AG09319 (cell line): ENCODE measurements at places on chromosomes 2 and 18.

DNA sequence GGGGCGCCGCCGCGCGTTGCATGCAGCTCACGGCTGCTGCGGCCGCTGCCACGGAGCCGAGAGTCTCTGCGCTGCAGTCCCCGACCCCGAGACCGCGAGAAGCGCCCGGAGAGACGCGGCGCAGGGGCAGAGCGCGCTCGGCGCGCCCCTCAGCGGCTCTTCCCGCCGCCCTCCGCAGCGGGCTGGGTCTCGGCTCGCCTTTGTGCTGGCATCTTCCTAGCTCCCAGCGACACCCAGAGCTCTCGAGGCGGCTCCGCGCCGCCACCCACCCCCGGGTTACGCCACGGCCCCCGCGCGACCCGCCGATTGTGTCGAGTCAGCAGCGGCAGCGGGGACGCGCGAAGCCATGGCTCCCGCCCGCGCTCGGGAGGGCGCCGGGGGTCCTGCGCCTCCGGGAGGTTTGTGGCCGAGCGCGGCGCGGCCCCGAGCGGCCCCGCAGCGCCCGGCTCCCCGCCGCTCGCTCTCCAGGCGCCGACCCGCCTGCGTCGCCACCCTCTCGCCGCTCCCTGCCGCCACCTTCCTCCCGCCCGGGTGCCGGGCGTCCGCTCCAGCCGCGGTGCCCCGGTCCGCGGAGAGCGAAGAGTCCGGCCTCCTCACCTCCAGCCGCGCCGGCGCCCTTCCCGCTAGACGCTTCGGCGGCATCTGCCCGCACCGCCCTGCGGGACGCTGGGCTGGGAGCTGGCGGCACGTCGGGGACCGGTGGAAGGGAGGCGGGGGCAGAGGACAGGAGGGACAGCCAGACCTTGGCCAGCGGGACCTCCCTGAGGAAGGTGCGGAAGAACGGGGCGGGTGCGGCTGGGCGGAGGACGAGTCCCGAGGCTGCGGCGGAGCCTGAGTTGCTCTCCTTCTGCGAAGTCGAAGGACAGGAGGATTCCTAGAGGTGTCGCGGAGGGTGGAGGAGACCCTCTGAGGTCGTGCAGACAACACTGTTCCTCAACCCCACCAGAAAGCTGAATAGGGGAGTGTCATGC lies 46.3 kb upstream of the CCDC150 start:
- no peak for DNase-seq

DNA sequence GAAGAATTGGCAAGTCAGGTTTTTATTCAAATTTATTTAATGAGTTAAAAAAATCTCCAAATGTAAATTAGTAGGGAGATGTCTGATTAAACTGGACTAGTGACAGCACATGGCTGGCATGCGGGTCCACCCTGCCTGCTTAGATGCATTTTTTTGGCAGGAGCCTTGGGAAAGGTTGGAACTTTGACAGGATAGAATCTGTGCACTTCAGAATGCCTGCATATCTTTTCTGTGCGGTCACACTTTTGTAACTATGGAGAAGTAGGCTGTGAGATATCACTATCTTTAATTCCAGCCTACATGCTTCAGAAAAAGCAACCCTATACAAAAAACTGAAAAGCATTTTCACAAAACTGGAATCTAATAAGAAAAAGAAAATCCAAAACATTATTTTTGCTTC lies 317.8 kb downstream of the MBD2 start:
- peak; percentile 8 for DNase-seq

- DNase-seq, result no peak
Measured at GRCh38 chr2:158619496-158619895, 162.7 kb downstream of the PKP4 start.

DNA sequence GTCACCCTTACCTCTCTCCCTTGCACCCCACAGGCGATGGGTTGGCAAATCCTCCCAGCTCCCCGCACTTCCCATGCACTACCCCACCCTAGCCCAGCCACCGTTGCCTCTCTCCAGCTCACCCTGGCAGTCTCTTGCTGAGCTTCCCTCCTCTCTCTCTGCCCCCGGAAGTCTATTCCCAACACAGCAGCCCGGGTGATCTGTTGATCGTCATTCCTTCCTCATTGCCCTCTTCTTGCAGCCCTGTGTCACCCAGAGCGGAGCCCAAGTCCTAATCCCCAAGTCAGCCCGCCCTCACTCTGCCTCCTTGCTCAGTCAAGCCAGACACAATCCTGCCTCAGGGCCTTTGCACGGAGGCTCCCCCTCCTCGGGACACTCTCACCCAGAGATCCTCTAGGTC lies 55.2 kb downstream of the CIB4 start:
- DNase-seq, result no peak

- no peak for DNase-seq
Measured at GRCh38 chr2:109519513-109519912, 94.3 kb downstream of the SEPTIN10 start.

GRCh38 chr2:174338147-174338605 lies 3.4 kb downstream of the SP9 start:
- no peak for DNase-seq

GRCh38 chr2:204892506-204893255 lies 347.4 kb downstream of the PARD3B start:
- no peak for DNase-seq

DNA sequence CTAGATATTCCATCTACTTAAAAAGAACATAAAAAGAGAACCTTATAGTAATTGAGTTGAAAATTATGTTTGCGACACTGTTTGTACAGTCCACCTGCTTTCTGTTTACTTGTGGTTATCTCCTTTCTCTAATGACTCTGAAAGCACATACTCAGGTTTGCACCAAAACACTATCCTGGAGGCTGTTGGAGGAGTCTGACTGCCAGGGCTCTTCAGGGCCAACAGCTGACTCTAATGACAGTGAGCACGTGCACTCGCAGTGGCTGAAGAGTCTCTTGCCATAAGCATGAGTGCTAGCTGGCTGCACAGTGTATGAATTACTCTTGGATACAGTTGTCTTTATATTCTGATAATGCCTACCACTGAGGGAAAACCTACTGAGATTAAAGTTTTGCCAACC lies 16.7 kb upstream of the GLS start:
- no peak for DNase-seq

DNA sequence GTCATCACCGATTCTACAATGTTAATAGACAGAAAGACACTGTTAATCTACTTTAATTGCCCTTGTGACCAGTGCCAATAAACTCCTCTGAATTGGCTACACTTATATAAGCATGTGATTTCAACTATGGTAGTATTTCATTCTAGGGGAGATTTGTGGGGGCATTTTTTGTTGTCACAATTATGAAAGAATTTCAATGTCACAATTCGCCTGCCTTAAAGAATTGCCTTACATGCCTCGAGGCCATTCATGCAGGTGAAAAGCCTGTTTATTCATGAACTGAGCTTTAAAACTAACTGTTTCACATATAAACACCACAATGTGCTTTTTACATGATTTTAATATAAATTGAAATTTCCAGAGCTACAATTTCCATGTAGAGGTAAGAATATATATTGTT lies 162.8 kb downstream of the GCA start:
- DNase-seq, result no peak

GRCh38 chr2:147177071-147177857 lies 667.6 kb upstream of the ACVR2A start:
- no peak for DNase-seq

DNA sequence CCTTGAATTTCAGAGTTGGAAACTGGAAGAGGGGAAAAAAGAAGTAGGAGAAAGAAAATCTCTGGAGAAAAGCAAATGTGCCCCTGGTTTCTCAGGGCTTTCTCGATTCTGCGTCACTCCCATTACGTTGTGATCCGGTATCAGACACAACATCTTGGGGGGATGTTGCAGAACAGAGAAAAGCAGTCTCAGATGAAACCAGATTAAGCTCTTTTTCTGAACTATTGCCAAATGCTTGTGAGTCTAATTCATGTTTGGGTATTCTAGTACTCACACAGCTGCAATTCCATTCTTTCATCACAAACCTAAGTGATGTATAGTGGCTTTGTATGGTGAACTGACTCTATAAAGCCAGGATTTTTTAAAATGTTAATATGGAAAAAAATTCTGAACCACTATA lies 233.2 kb downstream of the TCF4 start:
- DNase-seq, result no peak

DNA sequence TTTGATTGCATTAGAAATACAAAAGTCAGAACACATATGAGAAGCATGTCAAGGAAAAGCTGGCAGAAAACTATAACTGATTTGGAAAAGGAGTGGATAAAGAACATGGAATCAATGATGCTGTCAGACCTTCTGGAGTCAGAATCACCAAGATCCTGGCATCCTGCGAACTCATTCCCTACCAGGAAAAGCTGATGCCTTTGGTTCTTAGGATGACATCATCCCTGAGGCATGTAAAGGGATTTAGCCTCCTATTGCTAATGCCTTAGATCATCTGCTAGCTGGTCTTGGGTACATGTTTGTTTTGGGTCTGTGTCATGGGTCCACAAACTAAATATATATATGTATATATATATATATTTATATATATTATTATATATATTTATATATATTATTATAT lies 680.7 kb downstream of the EPHA4 start:
- DNase-seq, result peak; percentile 11

GRCh38 chr18:23135550-23136325 lies 453 bp downstream of the CABLES1 start:
- no peak for DNase-seq

DNA sequence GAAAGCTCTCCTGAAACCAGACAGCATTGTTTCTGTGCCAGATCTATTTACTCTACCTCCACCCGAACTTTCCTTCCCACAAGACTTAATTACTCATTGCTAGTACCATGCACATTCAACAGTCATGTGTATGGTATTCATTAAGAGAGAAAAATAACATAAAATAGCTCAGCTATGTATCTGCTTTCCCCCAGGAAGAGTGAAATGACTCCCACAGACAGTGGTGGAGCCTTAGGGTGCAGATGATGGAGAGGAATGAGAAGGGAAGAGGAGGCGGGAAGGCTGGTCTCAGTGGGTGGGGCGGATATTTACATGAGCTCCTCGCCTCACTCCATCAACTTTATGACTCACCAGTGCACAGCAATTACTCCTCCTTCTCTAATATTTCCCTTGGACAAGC lies 724.5 kb downstream of the EPHA4 start:
- peak; percentile 64 for DNase-seq

DNA sequence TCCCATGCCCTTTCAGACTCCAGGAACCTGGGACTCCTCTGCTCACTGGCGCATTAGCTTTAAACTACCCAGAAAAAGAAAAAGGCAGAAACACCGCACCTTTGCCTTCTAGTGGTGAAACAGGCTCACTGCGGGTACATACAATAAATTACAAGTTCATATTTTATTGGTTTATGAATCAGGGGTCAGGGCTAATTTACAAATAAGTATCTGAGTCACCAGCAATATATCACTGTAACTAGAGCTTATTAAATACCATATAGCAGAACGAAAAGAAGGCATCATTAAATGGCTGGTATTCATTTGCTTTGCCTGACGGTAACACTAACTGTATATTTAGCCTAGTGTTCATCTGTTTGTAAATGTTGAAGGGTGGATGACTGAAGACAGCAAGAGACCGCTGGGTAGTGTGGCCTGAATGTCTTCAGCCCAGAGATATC lies 26.9 kb upstream of the DTNB start:
- no peak for DNase-seq

DNA sequence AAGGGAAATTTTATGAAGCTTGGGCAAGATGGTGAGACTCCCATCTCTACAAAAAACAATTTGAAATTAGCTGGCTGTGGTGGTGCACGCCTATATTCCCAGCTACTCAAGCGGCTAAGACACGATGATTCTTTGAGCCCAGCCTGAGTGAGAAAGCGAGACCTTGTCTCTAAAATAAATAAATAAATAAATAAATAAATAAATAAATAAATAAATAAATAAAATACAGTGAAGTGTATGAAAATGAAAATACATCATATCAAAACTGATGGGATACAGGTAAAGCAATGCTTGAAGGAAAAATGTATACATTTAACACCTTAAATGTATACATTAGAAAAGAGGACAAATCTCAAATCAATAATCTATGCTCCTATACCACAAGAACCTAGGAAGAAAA lies 15.7 kb downstream of the EXOC6B start:
- DNase-seq, result no peak

- DNase-seq, result no peak
Measured at GRCh38 chr2:21406911-21407310, 283.1 kb downstream of the TDRD15 start.

GRCh38 chr2:9948721-9949120 lies 2.8 kb upstream of the GRHL1 start:
- DNase-seq, result no peak

DNA sequence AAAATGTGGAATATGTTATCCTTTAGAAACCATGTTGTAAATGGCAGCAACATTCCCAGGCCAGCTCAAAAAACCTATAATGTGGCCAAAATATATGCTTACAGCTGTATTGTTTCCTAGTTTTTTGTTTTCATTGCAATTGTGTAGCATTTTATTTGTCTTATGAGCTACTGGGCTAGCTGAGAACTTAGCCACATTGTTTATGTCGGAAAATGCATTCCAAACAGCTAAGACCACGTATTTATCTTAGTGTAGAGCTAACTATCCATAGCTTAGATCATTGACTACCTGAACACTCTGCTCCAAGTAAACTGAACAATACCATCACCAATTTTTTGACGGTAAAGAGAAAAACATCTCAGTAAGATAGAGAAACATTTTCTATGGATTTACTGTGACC lies 38.4 kb downstream of the METAP1D start:
- no peak for DNase-seq

DNA sequence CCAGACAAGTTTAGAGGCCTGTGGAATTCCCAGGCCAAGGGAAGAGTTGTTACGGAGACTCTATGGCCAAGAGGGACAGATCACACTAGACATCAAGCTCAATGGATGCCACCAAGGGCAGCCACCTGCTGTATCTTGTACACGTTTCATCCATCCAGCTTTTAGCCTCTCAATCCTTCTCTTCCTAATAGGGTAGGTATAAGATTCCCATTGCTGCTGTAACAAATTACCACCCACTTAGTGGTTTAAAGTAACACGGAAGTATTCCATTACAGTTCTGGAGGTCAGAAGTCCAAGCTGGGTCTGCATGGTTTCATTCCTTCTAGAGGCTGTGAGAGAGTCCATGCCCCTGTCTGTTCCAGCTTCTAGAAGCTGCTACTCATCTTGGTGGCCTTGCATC lies 87.8 kb downstream of the GBX2 start:
- DNase-seq, result no peak

DNA sequence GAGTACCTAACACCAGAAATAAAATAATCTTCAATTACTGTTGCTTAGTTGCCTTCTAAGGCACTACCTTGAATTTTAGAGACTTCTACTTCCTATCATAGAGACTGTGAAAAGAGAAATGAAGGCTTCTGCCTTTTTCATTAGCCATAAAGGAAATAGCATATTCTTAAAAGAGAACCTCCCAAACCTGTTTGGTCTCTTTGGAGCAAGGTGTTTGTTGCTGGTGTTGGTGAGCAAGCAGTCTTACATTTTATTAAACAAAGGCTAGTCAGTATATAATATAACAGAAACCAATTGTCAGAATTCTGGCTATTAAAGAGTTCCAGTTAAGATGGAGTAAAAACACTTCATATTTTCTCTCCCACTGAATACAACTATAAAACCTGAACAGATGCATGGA lies 116.4 kb downstream of the TAF4B start:
- DNase-seq, result no peak

- DNase-seq, result no peak
Measured at GRCh38 chr18:46663539-46663938, 6.5 kb upstream of the LOXHD1 start.
